ENCODE measurements at places on chromosomes 5 and 9.

DNA sequence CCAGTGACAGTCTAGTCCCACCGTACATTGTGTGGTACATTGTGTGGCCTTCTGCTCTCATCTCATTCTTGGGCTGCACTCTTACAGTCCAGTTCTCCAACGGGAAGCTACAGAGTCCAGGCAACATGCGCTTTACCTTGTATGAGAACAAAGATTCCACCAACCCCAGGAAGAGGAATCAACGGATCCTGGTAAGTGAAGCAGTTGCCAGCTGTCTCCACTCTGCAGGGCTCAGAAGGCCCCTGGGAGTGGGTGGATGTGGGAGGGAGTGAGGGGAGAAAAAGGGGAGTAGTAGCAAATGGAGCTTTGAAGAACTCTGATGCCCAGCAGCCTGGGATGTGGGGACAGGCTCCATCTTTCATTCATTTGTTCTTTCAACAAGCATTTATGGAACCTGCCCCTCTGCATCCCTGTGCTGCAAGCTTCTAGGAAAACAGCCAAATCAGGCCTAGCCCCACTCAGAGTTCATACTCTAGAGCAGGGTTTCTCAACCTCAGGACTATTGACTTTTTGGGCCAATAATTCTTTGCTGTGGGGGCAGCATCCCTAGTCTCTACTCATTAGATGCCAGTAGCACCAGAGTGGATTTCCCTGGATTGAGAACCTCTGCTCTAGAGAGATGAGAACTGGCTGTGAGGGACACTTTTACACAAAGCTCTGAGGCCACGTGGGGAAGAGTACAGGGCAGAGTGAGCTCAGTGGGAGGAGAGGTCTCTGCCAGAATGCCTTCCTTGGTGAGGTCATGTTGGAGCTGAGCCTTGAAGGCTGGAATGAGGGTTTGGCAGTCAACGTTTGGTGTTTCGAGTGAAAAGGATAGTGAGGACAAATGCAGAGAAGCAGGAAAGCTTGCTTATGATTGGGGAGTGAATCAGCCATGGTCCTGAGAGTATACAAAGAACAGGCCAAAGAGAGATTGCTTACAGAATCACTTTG, 1.1 kb downstream of the POLR1E start:
- no peak for DNase-seq

DNA sequence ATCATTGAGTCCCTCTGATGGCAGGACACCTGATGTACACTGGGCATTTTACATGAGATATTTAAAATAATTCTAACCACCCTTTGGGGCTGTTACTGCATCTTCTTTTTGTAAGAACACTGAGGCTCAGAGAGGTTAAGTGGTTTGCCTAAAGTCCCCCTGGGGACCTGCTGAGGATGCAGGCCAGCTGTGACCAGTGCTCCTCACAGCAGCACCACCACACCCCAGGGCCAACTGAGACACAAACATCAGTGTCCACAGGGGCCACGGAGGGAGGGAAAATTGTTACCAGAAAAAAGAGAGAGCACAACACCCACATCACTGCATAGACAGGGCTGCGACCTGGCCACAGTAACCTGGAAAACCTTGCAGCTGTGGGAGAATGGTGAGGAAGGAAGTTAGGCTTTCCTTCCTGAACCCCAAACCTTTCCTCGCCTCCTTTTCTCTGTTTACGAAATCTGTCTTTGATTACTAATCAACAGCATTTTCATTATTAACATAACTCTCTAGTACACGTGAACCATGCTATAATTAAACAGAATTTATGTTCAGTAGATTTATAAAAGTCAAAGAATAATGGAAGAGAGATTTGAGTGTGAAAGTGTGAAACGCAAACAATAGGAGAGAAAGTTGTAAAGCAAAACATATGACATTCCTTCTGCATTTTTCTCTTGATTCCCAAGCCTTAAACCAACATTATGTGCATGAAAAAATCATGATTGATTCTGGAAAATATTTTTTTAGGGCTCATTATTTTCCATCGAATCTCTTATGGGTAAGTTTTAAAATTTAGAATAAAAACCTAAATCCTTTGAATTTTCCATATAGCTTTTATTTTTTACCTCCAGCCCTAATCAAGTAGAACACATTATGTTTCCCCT, 228.1 kb upstream of the DAPK1 start:
- DNase-seq = no peak

GRCh38 chr9:136544964-136545691, 720 bp downstream of the NOTCH1 start:
- no peak for DNase-seq

DNA sequence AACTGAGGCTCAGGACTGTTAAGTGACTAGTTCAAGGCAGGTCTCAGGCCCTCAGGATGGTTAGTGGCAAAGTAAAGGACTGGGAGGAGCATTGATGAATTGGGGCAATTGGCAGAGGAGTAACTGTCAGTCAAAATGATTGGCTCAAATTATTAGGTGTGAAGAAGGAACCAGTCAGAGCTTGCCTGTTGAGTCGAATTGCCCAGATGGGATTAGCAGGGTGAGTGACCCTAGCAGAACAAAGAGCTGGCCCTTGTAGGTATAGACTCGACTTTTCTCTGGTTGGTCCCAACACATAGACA, 2.6 kb upstream of the NSD1 start:
- no peak for DNase-seq

DNA sequence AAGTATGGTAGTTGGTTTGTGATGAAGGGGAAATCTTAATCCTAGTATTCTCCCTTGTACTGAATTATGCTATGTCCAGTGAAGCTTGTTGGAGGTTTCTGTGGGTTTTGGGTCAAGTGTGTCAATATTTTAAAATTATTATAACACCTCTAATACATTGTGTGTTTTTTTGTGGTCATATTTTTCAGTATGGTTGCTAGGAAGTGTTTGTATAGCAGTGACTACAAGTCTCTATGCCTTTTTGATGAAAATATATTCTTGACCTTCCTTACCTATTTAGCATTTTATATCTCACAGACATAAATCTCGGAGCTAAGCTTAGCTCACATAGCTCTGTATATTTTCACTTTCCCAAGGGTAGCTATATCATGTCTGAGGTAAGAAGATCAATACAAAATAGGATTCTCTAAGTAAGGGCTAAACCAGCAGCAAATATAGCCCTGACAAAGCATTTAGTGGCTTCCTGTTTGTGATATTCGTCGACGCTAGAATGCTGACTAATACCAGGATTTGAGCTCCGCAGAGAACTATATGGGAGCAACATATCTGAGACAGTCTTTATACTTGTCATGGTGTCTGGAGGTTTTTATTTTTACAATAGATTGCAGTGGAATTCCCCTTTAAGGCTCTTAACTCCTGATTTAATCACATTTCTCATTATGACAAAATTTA, 82.3 kb downstream of the MACIR start:
- no peak for DNase-seq

- no peak for DNase-seq
Measured at GRCh38 chr5:133141746-133142145, 89.9 kb downstream of the HSPA4 start.

- no peak for DNase-seq
Measured at GRCh38 chr9:132671620-132672412, 1.6 kb downstream of the GTF3C4 start.

DNA sequence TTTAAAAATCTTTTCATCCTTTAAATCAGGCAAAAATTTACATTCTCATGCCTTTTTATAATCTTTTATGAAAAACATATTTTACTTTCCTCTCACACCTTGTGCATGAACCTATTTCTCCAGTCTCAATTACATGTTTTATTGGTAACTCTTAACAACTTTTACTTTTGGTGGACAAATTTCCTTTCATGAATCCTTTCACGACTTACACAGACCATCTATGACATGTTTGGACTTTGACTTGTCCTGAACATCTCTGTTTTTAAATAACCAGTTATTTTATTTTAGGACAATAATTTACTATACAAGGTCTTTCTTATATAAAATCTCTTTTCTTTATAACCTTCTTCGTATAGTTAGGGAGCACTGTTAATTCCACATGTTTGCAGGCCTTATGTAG, 26.5 kb upstream of the MTMR12 start:
- peak; percentile 35 for DNase-seq

GRCh38 chr5:77250021-77250420, 39.5 kb downstream of the PDE8B start:
- DNase-seq = no peak

DNA sequence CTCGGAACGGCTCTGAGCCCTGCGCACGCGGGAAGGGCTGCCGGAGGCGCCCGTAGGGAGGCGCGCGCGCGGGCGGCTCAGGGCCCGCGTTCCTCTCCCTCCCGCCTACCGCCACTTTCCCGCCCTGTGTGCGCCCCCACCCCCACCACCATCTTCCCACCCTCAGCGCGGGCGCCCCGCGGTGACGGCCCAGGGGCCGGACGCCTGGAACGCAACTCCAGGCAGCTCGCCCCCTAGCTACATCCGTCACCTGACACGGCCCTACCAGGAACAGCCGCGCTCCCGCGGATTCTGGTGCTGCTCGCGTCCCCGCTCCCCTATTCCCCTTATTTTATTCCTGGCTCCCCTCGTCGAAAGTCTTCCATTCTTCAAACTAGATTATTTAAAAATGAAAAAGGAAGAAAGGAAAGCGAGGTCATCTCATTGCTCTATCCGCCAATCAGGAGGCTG, at the start of gene CDKN2B-AS1:
TSS of gene CDKN2B-AS1 (plus strand) at position 236 of the 450 bp plus-strand sequence.
- no peak for DNase-seq

GRCh38 chr5:31573494-31574142, 41.5 kb downstream of the C5orf22 start:
- DNase-seq = no peak

DNA sequence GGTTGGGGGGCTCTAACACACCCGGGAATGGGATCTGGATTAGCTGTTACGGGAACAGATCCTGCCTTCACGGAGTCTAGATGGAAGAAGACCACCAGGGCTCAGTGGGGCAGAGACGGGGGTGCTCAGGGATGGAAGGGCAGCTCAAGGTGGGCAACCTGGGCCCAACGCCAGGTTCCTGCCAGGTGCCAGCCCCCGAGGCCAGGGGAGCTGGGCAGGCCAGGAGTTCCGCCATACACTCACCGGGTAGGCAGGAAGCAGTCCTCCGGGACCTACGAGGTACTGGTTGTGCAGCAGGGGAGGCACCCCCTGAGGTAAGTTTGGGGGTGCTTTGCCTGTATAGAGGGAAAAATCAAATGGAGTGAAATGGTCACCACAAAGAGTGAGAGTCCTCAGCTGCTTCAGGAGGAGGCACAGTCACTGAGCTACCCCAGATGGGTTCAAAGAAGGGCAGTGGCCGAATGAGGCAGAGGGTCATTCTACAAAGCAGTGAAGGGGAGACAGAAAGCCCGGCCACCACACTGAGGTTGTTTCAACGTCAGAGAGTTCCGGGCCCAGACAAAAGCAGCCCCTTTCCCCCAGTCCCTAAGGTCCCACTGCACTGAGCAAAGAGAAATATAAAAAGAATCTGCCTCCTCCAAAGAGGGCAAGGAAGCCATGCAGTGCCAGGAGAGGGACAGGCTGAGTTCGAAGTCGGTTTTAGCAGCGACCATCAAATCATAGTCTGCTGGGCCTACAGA, 110.0 kb downstream of the UBE2R2 start:
- no peak for DNase-seq

DNA sequence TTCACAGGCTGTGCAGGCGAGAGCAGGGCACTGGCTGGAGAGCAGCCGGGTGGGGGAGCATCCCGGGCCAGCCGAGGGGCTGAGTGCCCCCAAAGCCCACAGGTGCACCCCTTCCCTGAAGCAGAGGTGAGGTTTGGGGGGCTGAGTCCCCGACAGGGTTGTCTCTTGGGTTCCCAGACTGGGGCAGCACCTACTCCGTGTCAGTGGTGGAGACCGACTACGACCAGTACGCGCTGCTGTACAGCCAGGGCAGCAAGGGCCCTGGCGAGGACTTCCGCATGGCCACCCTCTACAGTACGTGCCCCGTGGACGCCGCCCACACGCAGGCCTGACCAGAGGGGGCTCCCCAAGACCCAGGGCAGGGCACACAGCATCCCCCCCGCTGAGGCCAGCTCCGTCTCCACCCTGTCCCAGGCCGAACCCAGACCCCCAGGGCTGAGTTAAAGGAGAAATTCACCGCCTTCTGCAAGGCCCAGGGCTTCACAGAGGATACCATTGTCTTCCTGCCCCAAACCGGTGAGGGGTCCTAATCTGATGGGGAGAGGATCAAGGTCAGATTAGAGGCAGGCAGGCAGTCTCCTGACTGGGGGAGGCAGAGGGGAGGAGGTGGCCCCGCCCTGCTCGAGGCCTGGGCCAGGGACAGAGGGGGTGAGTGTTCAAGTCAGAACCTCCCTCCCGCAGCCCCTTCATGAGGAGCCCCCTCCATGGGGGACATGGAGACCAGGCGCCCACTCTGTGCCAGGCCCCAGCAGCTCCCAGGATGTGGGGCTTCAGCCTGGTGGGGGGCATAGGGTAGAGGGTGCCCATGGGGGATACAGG, 2.7 kb downstream of the PTGDS start:
- DNase-seq = no peak

DNA sequence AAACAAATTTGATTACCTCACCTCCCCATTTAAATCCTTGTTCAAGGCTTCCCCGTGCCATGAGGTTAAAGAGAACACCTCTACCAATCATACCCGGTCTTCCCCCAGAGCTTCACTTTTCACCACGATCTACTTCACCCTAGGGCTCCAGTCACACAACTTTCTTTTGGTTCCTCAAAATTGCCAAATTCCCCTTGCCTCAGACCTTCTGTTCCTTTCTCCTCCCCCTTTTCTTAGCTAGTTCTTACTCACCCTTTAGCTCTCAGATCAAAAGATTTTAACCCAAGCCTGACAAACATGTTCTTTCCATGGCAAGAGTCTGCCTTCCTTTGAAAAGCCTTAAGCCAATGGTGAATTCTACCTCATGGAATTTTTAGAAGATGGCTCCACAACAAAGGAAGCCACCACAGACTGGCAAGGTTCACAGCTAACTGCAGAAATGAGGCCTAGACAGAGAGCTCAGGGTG, 56.7 kb downstream of the MAPKAP1 start:
- DNase-seq = no peak

- no peak for DNase-seq
Measured at GRCh38 chr5:143025971-143026370, 255.8 kb downstream of the ARHGAP26 start.

DNA sequence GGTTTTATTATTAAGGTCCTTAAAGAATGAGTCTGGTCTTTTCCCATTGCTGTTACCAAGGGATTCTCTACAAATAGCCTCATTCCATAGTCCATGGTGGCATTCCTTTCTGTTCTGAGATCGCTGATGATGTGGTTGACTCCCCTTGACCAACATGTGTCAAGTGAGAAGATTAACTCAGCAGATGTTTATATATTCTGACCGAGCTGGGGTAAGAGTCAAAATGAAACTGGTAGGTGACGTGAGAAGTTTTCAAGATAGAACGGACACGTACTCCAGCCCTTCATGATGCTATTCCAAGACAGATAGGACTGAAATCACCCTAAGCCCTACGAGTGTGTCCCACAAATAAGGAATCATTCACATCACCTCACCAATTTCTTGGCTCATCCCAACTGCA, 155.5 kb upstream of the WWC1 start:
- DNase-seq = no peak

GRCh38 chr9:88811511-88811910, 179.8 kb upstream of the S1PR3 start:
- no peak for DNase-seq

GRCh38 chr9:92706218-92706940, 36.4 kb upstream of the IPPK start:
- DNase-seq = peak; percentile 31
